ENCODE measurements at places on chromosomes 3 and 15. TPM values are rescaled to one million over a fixed set of nuclear protein-coding genes. Genes with fewer than 3 reads are reported as not detected.

Gene RBP2
- total RNA-seq, result 0.38 TPM

Gene RASGRF1
- total RNA-seq, result 3.5 TPM

Gene TJP1
- 90.6 TPM for total RNA-seq

Gene PDZRN3
- 14.1 TPM for total RNA-seq

Gene SPG11
- 35.0 TPM for total RNA-seq

Gene AADAC
- not detected for total RNA-seq

Gene GABRR3
- total RNA-seq, result 0.10 TPM

Gene ALPK3
- 0.68 TPM for total RNA-seq

Gene ARHGEF26
- 3.0 TPM for total RNA-seq

Gene SKOR1
- total RNA-seq, result 0.50 TPM

Gene XIRP1
- total RNA-seq, result 0.05 TPM

DNA sequence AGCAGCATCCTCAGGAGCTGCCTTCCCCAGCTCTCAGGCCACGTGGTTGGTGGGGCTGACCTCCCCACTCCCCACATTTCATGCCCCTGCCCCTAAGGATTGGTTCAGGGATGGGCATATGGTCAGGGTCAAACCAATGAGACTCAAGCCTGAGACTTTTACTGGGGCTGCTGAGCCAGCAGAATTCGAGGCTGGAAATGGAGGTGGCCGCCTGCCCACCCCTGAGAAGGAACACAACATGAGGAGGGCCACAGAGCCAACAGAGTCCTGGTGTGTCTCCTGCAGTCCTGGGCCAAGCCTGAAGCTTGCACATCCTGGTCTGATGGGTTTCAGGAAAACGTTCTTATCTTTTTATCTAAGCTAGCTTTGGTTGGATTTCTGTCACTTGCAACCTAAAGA, 5.9 kb downstream of the EHD4 start:
- ATAC-seq, result no peak

GRCh38 chr3:131796558-131797198, 238.1 kb downstream of the CPNE4 start:
- peak; percentile 64 for ATAC-seq

DNA sequence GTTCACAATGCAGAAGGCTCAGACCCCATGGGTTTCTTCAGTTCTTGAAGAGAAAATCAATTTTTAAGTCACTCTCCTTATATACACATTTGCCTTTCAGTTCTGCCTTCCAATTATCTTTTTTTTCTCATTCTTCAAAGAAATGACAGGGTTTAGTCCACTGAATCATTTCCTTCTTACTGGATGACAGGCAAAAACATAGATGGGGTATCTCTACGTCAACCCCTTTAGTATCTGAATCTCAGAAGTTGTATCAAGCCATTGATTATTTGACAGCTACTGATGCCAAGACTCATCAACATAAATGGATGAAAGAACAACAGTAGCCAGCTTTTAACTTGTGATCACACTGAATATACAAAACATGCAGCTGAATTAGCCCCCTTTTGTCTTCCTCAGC, 6.5 kb downstream of the ATOSA start:
- no peak for ATAC-seq

- no peak for ATAC-seq
These were observed 207.3 kb downstream of the SQOR start for GRCh38 chr15:45842151-45842550.

DNA sequence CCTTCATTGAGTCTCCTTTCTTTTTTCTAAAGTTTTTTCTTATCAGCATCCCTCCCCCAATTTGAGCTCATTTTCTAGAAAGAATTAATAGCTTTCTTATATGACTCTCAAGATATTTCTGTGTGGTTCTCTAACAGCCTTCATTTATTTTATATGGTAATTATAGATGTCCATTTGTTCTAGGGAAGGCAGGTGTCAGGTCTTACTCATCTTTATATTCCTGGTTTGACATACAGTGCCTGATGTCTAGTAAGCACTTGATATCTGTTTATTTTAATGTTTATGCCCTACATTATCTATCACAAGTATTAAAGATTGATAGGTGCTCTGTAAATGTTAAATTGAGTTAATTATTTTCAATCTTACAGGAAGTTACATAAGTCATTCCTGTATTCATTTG, 426.7 kb upstream of the TPRG1 start:
- no peak for ATAC-seq

DNA sequence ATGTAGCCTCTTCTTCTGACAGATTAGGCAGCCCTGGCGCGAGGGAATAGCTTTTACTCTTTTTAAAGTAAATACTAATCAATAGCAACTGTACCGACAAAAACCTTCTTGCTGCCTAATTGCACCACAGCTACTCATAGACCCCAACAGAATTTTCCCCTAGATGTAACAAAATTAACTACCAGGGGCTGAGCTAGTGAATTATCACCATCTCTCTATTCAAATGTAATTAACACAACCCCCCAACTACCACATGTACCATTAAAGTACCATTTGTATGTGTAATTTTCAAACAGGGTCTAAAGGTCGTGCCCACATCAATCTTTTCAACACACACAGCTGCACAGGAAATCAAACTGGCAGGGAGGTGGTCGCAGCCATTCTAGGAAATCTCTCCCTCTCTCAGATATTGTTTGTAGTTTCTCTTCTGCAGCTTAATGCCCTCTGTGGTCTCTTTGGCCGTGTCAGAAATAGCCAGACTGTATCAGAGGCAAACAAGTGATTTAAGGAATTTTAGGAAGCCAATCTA, 322.9 kb downstream of the RORA start:
- peak; percentile 19 for ATAC-seq

GRCh38 chr3:105140899-105141367, 225.8 kb upstream of the ALCAM start:
- ATAC-seq, result no peak

DNA sequence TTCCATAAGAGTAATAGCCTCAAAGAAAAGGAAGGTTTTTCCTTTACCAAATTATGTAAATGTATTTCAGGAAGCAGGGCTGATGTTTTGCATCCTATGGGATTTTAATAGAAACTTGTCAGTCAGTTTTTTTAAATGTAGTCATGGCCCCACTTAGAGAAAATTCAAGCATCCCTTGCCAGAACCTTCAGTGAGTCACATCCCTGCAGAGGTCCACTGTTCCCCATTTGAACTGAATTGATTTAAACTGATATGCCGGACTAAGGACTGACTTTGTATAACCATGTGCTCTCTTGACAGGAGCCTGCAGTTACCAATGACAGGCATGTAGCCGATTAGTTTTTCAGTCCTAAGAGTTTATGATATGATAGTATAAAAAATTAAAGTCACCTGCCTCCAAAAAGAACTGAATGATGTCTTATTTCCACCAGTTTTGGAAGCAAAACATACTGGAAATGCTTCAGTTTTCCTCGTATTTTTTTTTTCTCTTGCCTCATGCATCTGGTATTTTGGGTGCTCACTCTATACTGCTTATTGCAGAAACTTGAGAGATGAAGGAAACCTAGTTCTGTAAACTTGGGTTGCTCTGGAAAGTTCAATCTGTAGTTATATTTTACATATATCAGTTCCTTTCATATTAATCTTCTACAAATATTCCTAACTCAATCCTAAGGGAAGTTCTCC, 30.7 kb downstream of the LRTM1 start:
- no peak for ATAC-seq

- ATAC-seq, result peak; percentile 82
These were observed at the start of gene TIMP4 for GRCh38 chr3:12158387-12159226. Gene TIMP4 (minus strand): TSS chr3:12158912. CDS start chr3:12158840, 72 bp downstream.

DNA sequence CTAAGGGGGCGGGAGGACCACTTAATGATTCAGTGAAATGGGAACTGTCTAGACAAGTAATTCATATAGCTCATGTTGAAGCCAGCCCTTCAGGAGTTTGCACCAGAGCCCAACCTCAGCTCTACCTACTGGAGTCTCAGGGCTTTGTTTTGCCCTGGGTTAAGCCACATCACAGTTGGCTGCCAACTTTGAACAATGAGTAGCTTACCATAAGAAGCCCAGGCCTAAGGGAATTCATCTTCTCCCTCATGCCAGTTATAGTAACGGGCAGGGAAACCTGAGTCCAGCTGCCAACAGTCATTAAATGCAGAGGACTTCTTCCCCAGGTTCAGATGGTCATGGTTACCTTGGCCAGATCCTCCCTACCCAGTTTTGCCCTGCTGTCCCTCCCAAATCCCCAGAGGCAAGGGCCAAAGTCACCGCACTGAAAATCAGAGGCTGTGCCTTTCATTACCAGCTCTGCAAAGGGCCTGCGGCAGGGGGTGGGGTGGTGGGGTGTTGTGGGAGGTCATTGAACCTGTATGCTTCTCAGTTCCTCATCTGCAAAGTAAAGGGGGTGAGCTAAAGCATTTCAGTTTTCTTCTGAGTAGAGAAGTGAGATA, 302.2 kb upstream of the NR2E3 start:
- no peak for ATAC-seq

GRCh38 chr3:186552408-186553031, 8.3 kb upstream of the CRYGS start:
- no peak for ATAC-seq

- ATAC-seq, result no peak
These were observed 58.6 kb downstream of the FBXL22 start for GRCh38 chr15:63655683-63656372.

DNA sequence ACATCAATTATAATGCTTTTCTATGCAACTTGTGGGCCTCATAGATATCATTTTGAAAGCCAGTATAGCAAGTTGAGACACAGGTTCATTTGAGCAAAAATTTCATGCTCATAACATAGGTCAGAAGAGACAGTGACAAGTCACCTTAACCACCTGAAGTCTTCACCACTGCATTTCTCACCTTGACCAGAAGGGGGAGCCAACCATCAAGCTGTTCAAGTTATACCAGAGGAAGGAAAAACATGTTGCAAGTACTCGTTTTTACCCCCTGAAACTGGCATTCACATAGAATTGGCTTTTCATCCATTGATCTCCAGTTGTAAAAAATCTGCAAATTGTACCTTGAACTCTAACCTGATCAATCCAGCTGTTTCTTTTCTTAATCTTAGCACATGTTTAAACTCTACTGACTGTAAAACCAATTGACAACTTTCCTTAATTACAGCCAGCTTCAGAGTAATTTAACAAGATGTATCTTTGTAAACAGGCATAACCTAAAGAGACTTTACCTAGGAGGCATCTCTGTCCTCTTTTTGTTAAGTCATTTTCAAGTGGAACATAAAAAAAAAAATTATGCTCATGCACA, 1.4 kb downstream of the LMOD3 start:
- ATAC-seq, result no peak

GRCh38 chr3:45592830-45593707, 1.5 kb upstream of the LIMD1 start:
- ATAC-seq, result peak; percentile 72

DNA sequence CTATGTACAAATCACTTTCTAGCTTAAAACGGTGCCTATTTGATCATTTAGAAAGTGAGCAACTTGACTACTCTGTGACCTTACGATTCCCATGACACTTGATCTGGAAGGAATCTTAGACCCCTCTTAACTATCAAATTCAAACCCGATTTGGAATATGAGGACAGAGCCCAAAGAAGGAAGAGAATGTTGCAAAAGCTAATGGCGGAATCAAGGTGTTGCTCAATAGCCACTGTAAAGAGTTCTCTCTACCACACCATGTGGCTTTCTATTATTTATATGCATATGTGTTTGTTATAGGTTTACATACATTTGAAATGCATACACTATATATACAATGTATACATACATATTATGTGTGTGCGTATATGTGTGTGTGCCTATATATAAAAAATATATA, 39.9 kb downstream of the PYDC2 start:
- no peak for ATAC-seq

DNA sequence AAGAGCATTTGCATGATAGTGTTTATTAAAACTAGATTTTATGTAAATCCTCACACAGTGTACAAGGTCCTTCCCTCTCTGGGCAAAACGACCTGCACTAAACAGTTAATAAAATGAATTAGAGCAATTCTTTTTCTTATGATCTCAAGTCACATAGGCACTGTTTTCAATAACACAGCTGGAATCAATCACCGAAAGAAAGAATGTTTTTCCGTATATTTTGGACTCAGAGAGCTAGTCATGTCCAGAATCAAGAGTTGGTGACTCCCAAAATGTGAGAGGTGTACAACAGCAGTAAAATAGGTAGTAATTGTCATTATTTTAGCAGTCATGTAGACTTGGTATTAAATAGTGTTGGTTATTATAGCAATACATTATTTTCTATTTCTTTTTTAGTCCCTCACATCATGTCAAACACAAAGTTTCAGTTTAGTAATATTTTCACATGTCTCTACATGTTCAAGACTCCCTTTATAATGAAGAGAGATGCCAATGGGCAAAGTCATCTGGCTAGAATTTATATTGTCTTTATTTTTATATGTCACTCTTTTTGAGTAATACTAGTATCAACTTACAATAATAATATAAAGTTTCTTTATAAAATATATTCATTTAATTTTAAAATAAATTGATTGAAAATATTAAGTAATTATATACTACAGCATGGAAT, 448.6 kb upstream of the CDIN1 start:
- ATAC-seq, result no peak

DNA sequence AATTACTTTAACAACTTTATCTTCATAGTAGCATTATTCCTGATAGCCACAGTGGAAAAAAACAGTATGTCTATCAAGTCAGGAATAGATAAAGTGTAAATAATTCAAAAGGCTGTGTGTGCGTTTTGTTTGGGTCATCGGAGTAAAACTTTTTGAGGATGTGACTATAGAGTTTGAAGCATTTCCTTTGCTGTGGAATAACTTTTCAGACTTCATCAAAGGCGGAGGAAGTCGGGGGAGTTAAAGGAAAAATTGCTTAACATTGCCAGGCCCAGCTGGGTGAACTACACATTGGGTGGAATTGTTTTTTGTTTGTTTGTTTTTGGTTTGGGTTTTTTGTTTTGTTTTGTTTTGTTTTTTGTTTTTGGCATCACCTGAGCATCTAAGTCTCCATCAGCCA, 70.4 kb upstream of the CRTC3 start:
- no peak for ATAC-seq

- no peak for ATAC-seq
These were observed 18.5 kb upstream of the CMTM8 start for GRCh38 chr3:32220006-32220405.

DNA sequence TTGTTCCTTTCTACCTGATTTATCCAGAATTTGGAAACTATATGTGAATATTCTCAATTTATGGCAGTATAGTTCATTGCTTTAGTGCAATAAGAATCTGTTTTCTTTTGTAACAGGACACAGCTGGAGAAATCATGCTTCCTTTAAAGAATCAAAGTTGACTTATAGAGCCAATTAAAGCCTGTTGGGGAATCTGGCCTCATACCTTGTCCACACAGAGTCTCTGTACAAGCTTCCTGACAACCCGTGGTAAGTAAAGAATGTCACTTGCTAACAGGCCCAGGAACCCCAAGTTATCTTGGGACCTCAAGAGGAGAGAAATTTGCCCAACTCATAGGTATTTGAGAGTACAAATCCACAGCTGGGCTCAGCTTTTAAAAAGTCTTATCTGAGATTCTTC, 10.2 kb downstream of the ZNF445 start:
- no peak for ATAC-seq
